ENCODE measurements at places on chromosomes 6 and 20.
A peak's percentile ranks its signal among the peaks of the same experiment; 100 is the strongest.

DNA sequence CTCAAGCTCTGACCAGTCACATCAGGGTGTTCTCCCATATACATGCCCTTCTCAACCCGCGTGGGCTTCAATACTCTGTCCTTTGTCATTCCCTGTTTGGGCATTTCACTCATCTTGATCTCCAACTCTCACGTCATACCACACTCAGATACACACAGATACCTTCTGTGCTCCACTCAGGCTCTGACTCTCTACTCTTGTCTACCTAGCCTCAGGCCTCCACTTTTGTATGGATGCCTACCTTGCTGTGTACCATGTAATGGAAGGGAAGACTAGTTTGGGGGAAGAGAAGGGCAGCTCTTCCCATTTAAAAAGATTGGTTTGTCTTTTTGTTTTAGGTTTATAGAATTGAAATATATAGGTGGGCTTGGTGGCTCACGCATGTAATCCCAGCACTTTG is 48.6 kb downstream of the ASXL1 start:
- DNase-seq, result no peak

DNA sequence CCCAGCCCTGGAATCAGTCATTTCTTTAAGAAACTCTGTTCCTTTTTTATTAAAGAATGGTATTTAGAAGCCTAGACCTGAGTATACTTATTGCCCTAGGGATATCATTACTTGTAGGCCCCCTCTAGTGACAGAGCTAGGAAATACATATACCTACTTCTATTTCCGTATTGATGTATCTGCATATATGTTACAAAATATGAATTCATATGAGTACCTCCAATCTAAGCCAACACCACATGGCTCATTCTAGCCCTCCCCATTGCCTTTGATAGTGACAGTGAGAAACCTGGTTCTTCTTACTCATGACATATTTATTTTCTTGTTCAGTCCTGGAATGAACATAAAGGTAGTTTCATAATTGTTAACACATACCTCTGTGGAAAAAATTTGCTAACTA is 137.2 kb downstream of the FARS2 start:
- DNase-seq, result peak; percentile 60

- DNase-seq, result no peak
Observed at GRCh38 chr20:12592756-12593155, 416.0 kb upstream of the SPTLC3 start.

- DNase-seq, result no peak
Observed at GRCh38 chr20:10902576-10903282, 228.9 kb upstream of the JAG1 start.

- no peak for DNase-seq
Observed at GRCh38 chr20:2153326-2153725, 51.7 kb downstream of the STK35 start.

- peak; percentile 32 for DNase-seq
Observed at GRCh38 chr6:28867086-28867409, 56.7 kb downstream of the TRIM27 start.

GRCh38 chr6:137102050-137102848 is 57.5 kb upstream of the IL20RA start:
- DNase-seq, result no peak

DNA sequence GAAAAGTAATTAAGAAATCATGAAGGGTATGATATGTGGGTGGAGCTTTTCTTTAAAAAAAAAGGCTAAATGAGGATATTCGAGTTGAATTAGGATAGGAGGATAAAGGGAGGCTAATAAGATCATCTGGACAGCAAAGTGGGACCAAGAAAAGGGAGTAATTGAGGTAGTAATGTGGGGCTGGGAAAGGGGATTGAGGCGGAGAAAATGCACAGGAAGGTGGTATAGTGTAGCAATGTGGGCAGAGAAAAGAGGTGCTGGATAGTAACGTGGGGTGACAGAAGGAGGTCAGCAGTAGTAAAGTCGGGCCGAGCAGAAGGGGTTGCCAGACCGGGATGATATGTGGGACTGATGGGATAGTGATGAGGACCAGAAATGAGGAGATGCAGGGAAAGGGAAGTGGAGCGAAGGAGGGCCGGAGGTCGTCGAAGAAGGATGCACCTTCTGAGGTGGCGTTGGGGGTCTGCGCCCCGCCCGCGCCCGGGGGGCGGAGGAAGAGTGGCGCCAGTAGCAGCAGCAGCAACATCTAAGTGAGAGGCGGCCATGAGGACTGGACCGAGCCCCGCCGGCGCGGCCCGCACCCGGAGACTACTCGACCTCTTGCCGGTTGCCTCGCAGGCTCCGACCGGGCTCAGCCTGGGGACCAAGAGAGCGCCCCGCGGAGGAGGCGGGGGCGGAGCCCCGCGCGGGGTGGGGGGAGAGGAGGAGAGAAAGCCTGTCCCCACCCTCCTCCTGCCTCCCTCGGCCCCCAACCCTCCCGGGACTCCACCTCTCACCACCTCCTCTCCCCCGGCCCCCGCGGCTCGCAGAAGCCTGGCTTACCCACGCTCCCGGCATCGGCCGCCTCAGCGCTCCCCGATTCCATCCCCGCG is 887 bp downstream of the GABBR1 start:
- DNase-seq, result peak; percentile 24

DNA sequence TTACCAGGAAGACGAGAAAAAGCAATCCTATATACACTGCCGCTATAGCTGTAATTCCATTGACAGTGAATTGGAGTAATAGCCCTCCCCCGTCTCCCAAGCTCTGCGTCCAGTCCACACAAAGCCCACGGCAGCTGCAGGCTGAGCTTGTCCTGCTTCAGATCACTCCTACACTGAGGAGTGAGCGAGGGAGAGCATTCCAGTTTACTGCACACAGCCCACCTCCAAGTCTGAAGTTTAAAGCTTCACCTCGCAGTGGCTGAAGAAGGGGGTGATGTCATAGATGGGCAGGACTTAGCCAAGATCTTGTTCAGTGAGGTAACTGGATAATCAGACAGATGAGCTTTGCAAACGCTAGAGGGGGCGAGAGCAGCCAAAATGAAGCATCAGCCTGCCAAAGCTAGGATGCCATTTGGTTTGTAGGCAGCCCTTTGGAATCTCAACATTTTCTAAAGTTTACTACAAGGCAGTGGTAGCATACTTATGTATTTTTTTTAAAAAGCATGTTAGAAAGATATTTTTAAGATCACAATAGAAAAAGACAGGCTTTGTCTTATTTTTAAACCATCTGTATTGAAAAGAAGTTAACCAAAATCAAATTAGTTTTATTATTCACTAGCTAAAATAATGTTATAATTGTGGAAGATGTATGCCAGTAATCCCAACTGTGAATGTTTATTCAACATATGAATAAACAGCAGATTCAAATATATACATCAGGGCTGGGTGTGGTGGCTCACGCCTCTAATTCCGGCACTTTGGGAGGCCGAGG is at the start of gene FLRT3:
FLRT3 (minus strand) TSS at position 213 of the 772 bp plus-strand sequence. CDS start 10,106 bp downstream, outside the sequence.
- DNase-seq, result no peak

DNA sequence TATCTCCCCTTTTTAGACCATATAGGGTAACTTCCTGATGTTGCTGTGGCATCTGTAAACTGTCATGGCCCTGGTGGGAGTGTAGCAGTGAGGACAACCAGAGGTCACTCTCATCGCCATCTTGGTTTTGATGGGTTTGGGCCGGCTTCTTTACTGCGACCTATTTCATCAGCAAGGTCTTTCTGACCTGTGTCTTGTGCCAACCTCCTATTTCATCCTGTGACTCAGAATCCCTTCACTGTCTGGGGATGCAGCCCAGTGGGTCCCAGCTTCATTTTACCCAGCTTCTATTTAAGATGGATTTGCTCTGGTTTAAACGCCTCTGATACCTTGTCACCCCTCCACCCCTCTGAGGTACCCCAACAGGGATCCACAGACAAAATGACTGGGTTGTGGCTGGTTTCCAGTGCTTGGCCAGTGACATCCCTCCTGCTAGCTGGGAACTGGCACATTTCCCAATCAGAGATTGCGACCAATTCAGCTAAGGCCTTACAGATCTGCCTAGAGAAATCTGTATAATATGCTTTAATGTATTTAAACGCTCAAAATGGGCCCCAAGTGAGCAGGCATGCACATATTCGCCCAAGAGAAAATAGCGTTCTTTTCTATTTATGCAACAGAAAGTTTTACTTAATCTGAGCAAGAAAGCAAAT is 315.6 kb upstream of the QKI start:
- no peak for DNase-seq

GRCh38 chr6:6007366-6008088 is 802 bp upstream of the NRN1 start:
- DNase-seq, result peak; percentile 55

DNA sequence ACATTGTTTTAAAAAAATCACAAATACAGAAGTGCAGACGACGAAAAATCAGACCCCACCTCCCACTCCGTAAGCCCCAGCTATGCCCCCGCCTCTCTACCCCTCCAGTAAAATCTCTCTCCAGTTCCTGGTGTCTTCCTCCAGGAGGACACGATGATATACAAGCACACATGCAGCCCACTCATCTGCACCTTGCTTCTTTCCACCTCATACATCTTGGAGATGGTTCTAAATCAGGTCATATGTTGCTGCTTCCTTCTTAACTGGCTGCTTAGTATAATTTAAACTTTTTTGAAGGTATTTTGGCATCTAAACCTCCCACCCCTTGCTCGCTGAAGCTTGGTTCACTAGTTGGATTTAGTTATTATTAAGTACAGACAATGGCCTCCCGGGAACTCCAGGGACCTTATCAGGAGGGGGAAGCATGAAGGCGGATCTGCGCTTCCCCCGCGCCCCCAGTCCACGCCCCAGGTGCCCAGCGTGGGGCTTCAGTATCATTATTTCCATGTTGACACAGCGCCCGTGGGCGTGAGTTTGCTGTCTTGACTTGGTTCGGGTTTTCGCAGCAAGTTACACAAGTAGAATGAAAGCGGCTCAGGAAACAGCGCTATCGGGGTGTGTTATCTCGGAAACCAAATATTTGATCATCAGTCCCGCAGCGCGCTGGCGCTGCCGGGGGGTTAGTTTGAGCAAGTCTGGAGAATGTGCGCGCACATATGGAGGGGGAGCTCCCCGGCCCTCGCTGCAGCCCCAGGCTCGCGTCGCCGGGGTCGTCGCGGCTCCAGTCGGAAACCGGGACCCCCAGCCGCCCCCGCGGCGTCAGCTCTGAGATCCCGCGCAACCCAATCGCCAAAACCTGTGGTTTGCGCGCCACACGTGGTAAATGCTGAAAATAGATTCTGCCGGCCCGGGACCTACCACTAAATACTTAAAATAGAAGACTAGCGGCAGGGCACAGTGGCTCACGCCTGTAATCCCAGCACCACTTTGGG is 2.3 kb downstream of the BMP7 start:
- peak; percentile 13 for DNase-seq

- DNase-seq, result no peak
Observed at GRCh38 chr6:132909742-132910141, 95.4 kb downstream of the RPS12 start.

- DNase-seq, result no peak
Observed at GRCh38 chr6:135280375-135281136, 99.4 kb downstream of the MYB start.

DNA sequence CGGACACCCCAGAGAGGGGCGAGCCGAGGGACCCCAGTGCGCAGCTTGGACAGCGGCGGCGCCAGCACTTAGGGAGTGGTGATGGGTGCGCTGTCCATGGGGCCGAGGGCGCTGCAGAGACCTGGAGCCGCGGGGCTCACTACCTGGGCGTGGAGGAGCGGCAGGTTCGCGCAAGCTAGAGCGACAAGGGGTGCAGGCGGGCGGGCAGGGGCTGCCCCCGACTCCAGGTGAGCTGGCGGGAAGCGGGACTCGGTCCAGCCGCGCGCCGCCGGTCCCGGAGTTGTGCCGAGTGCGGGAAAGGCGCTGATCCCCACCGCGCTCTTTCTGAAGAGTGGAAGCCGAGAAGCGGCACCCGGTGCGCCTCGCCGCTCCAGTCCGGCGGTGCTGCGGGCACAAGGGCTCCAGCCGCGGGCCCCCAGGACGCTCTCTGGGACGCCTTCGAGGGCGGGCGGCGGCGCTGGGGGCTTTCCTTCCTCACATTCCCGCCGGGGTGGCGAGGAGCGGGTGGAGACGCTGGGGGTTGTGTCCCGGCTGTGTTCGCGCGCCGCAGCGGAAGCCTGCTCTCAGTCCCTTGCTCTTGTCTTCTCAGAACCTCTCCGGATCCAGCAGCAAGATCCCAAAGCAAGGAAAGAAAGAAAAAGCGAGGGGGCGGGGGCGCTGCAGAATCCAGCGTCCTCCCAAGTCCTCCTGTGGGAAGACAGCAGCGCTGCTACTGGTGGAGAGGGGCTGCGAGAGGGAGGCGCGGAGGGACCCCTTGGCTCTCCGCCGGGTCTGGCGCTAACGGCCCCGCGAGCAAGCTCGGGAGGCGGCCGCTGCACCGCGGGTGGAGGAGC is at the start of gene B3GAT2:
B3GAT2 (minus strand) TSS at position 610 of the 833 bp plus-strand sequence. CDS start 631 bp downstream, outside the sequence.
- no peak for DNase-seq

DNA sequence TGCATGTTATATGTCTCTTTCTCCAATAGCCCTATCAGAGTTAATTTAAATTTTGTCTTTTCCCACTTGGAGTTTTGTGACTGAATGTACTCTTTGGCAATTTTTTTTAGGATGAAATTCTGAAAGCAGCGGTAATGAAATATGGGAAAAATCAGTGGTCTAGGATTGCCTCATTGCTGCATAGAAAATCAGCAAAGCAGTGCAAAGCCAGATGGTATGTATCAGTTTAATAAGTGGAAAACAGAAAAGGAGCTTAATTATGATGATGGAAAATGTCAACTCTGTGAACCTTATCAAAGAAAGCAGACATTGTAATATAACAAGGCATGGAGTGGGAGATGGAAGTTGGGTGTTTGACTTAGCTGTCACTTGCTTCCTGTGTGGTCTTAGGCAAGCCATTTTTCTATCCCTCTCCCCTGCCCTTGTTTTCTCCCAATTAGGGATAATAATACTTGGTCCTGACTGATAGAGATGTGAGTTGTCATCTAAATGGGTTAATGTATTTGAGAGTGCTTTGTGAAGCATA is 2.7 kb downstream of the CDC5L start:
- no peak for DNase-seq

- DNase-seq, result no peak
Observed at GRCh38 chr6:51571168-51571567, 516.2 kb downstream of the PKHD1 start.

DNA sequence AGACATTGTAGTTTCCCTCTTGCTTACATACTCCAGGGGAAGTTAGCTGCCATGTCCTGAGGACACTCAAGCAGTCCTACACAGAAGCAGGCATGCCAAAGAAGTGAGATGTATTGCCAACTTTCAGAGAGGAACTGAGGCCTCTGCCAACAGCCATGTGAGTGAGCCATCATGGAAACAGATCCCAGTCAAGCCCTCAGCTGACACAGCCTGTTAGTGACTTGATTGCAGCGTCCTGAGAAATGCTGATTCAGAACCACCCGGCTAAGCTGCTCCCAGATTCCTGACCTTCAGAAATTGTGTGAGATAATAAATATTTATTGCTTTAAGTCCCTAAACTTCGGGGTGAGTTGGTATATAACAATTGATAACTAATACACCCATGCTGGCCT is 38.1 kb downstream of the GSTA2 start:
- DNase-seq, result no peak

GRCh38 chr6:51654647-51655046 is 432.8 kb downstream of the PKHD1 start:
- no peak for DNase-seq

DNA sequence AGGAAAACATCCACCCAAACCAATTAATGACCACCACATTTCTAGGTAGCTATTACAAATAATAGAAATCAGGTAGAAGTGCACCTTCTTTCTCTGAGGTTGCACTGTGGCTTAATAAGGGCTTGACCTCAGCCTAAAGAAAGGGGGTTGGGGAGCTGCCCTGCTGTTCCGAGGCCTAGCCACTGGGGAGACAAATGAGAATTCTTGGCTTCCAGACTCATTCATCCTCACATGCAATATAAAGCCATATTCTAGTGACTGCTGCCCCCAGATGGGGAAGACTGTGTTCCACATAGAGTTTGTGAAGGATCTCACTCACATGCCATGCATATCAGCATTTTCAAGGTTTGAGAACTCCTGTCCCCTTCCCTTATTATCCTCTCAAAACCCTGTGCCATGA is 22.9 kb downstream of the SAYSD1 start:
- DNase-seq, result no peak
